ENCODE measurements at places on chromosomes 11 and 22.
A peak's percentile ranks its signal among the peaks of the same experiment; 100 is the strongest.

DNA sequence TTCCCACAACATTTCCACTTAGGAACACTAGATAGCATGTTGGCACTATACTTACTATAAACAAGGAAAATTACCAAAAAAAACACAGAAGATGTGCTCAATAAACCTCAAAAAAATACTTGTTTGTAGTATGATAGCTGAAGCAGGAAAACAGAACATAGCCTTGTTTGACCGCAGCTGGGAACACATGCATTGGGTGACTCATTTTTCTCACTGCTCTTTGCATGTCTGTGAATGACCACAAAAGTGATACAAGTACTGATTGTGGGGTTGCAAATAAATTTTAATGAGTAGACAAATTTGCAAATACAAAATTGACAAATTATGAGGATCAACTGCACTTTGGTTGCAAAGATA is 22.8 kb upstream of the GUCY1A2 start:
- no peak for DNase-seq

- DNase-seq = no peak
Measured at GRCh38 chr11:70490208-70490607, 91.9 kb downstream of the CTTN start.

DNA sequence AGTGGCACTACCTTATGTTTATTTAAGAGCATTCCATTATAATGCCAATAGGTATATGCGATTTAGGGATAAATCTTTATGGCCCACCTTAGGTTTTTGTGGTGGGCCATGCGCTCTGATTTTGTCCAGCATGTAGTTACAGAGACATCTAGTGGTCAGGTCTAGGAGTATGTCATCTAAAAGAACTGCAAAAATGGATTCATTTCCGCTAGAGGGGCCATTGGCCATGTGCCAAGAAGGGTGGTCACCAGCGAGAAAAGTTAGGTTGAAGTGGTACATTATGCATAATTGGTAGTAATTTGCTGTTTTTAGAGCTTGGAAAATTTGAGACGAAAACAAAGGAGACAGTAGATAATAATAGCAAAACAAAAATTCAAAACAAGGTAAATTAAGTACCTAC is 27.7 kb downstream of the LRRC4C start:
- DNase-seq = no peak

DNA sequence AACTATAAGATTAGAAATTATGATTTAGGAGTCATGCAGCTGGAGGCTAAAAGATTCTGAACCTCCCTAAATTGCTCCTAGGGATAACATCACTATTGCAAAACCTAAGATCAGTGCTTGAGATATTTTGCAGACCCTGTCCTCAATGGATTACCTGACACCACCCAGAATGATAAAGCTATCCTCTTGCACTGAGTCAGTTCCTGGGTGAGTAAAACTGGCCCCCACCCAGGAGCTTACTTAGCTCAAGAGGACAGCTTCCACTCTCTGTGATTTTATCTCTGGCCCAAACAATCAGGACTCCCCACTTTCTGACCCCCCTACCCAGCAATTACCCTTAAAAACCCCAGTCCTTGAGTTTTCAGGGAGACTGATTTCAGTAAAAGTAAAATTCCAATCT is 2074.4 kb upstream of the RAG2 start:
- no peak for DNase-seq

- DNase-seq = no peak
Measured at GRCh38 chr11:113082341-113082955, 121.2 kb downstream of the NCAM1 start.

DNA sequence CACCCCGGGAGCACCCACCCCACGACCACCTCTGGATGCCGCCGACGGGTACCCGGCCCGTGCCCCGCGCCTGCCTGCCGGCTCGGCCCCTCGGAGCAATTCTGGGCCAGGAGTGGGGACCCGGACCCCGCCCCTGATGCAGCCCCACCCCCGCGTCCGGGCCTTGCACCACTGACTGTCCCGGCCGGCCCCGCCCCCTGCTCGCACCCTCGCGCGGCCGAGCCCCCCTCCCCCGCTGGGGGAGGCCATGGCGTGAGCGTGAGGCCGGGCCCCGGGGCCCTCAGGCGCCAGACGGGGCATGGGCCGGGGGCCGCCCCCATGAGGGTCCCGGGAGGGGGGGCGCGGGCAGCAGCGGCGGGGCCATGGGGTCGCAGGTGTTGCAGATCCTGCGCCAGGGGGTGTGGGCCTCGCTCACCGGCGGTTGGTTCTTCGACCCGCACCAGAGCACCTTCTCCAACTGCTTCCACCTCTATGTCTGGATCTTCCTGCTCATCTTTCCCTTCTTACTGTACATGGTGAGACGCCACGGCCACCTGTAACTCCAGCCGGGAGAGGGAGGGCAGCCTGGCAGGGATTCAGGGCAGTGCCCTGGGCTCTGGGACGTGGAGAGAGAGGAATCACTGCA is 486 bp downstream of the PCNX3 start:
- no peak for DNase-seq

DNA sequence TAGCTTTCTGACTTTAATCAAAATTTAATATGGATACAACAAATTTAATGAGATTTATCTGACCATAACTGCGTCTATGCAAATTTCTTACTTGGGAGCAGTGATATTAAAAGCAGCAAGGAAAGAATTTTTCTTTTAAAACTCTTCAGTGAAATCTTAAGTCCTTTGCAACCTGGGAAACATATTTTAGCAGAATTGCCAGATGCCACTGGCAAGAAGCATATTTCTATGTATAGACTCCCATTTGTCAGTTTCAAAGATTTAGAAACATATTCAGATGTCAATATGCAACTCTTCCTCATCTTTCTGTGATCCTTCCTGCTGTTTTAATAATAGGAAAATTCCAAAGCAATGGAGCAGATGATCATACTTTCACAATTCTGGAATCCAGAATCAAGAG is 911.3 kb downstream of the LUZP2 start:
- no peak for DNase-seq

DNA sequence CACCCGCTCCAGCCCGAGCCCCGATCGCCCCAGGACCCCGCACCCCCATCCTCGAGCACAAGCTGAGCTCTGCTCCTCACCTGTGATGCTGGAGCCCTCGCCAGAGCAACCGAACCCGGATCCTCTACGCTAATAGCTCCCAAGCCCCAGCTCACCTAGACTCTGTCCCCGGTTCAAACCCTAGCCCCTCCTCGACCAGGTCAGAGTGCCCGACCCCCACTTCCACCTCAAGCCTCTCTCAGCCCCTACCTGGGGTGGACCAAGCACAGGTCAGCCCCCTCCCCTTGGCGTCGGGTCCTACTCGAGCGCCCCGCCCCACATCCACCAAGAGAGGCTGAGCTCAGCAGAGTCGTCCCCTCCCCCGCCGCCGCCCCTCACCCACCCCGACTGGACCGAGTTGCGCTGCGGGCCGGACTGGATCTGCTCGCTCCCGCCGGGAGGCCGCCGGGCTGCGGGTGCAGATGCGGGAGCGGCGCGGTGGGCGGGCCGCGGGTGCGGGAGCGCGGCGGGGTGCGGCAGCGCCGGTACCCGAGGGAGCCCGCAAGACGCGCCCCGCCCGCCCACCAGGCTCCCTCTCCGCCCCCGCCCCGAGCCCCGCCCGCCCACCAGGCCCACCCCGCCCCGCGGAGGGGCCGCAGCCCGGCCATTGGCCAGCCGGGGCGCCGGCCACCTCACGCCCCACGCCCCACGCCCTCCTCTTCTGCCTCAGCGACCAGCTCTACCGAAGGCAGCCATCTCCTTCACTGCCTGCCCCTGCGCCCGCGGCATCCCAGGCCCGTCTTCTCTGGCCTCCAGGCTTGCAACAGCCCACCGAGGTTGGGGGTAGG is 577 bp upstream of the DKK3 start:
- peak; percentile 85 for DNase-seq

DNA sequence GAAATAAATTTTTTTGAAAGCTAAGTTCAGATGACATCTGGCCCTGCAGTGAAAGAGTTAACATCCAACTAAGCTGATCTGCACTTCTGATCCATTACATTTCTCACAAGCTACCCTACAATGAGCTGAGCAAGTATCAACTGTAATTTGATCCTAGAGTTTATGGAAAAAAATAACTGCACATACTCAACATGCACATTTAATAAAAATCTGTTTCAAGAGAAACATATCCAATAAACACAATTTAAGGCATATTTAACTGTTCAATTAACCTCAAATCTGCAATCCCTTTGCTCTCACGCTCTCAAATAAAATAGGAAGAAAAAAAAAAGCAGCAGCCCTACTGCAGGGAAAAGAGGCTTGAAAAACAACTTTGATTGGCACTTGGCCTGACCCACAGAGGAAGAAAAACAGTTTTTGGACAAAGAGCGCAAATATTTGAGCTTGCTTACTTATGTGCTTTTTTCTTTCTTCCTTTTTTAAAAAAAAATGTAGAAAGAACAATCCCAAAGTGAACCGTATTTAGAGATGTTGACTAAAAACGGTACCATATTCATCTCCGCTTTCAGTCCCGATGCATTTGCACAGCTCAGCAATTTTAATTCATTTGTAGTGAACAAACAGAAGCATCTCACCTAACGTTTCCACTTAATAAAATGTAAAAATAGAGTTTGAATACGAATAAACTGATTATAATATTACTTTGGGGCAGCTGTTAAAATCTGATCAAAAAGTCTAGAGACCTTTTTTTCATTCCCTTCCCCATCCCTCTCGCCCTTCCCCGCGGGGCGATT is 1.6 kb downstream of the SESN3 start:
- DNase-seq = peak; percentile 75

GRCh38 chr22:46979506-46979905 is 217.1 kb downstream of the TBC1D22A start:
- no peak for DNase-seq

GRCh38 chr11:17750801-17751165 is 16.2 kb downstream of the KCNC1 start:
- DNase-seq = no peak

DNA sequence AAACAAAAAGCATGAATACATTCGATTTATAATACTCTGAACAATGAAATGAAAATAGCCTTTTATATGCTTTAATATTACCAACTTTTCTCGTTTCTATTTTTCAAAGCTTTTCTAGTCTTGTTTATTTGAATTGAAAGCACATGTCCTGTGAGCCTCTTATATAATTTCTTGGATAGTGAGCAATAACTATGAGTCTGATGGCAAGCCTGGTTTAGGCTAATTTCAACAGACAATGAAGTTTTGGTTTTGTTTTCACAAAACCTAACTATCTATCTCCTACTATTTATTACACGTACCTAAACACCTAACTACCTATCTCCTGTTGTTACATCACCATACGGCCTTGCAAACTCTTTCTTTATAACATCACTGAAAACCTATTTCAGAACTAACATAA is 29.2 kb upstream of the CEP126 start:
- DNase-seq = no peak

GRCh38 chr11:77407613-77408012 is 66.3 kb downstream of the PAK1 start:
- DNase-seq = no peak

GRCh38 chr11:125663910-125664309 is 16.7 kb downstream of the ACRV1 start:
- DNase-seq = no peak

- DNase-seq = no peak
Measured at GRCh38 chr11:6411594-6412031, 7.3 kb downstream of the APBB1 start.

DNA sequence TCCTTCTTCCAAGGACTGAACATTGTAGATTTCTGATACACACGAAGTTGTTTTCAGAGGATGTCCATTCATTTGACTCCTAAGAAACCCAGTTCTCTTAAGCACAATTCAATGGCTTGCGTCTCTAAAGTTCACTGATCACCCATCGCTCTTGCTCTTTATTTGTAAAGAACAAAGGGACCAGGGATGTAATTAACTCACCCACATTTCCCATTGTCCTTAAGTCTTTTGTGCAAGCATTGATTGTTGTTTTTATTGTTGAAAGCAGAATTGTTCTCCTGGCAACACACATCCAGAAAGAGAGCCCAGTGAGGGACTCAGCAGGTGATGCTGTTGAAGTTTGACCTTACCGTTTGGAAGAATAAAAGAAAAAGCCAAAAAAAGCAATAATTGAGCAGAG is 59.2 kb downstream of the SPON1 start:
- DNase-seq = peak; percentile 10

- DNase-seq = no peak
Measured at GRCh38 chr22:24763872-24764485, 10.5 kb downstream of the PIWIL3 start.

- peak; percentile 45 for DNase-seq
Measured at GRCh38 chr11:118615282-118615975, 8.0 kb downstream of the PHLDB1 start.

- no peak for DNase-seq
Measured at GRCh38 chr22:49215840-49216239, 611.8 kb downstream of the BRD1 start.

DNA sequence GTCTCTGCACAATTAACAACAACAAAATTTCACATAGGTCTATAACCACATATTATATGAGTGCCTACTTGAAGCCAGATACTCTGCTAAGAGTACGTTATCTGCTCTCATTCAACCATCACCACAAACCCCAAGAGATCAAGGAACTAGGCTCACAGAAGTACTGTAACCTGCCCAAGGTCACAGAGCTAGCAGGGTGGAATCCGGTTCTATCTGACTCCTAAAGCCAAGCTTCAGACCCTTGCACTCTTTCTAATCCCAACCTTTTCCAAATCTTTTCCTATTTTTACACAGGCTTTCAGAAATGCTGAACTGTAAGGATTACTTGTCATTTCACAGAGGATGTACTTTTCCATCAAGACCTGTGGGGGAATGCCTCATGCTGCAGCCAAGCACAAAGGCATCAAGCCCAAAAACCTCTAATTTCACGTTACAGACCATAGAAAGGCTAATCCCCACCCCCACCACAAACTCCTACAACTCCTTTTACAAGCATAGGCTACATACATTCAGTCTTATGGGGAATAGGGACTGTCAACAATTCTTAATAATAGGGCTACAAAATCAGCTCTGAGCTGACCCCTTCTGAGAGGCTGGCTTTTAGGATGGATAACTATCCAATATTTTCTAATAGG is 927 bp downstream of the PRCP start:
- peak; percentile 26 for DNase-seq

DNA sequence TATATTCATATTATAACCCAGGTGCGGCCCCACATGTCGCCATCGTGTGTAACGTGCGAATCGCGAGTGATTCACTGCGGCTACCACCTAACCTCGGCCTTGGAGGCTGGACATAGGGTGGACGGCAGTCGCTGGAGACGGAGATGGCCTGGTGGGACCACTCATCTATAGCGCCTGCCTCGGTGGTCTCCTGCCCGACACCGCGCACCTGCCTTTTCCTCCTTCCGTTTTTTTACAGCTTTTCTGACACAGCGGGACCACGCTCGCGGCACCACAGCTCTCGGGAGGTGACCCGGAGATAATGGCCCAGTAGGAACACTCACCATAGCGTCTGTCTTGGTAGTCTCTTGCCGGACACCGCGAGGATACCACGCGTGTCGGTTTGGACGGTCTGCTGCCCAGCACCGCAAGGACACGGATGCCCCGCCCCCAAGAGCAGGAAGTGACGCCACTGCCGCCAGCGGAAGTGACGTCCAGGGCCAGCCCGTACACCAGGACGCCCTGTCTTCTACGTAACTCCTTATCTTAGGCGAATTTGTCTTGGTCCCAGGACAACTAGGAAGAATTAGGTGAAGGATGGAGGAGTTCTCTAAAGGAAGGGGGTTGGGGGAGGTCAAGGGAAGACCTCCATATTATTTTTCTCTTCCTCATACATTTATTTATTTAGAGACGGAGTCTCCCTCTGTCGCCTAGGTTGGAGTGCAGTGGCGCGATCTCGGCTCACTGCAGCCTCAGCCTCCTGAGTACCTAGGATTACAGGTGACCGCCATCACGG is 6.4 kb downstream of the SNU13 start:
- peak; percentile 93 for DNase-seq
